Nephron progenitor cell (in vitro differentiated cells): ENCODE measurements at places on chromosomes 7 and 10.
A peak's percentile ranks its signal among the peaks of the same experiment; 100 is the strongest.

- DNase-seq: no peak
Observed at GRCh38 chr10:74977913-74978847, 133.3 kb upstream of the SAMD8 start.

GRCh38 chr10:1379601-1380000 lies 323.4 kb downstream of the WDR37 start:
- peak; percentile 23 for DNase-seq

- DNase-seq: no peak
Observed at GRCh38 chr10:13960603-13961002, 370.1 kb downstream of the FRMD4A start.

GRCh38 chr10:114026189-114027040 lies 17.3 kb upstream of the ADRB1 start:
- DNase-seq: no peak

- no peak for DNase-seq
Observed at GRCh38 chr10:51007781-51008180, 66.5 kb upstream of the PRKG1 start.
